Left ventricle myocardium superior (tissue), 1 donor: ENCODE measurements at places on chromosomes 7 and 10.

GRCh38 chr10:33638374-33638773 is 303.9 kb upstream of the NRP1 start:
- DNase-seq = no peak

DNA sequence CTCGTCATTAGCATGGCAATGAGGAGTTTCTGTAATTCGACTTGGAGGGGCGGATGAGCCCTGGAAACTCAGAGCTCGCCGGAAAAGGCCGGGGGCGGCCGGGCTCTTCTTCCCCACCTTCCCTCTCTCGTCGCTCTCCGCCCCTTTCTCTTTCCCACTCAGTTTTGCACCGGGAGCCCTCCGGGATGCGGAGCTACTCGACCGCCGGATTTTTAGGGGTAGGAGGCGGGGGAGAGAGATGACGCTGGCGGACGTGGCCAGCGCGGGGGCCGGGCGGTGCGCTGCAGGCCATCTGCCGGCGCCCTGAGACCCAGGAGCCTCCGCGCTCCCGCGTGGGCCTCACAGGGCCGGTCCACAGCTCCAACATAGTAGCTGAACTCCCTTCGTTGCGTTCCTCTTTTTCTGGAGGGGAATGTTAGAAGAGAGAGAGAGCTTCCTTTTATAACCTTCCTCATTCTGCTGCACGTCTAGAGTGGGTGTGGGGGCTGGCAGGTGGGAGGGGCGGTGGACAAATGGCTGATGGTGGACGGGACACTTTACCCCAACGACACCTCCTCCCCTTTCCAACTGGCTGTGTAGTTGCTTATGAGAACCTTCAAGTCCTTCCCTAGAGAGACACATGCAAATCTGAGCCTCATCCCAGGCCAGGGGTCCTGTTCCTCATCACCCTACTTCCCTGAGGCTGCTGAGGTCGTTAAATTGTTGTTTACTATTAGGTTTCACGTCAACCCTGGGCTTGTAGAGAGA is 1.1 kb upstream of the HOXA1 start:
- DNase-seq = no peak

- DNase-seq = no peak
These were observed 24.6 kb downstream of the GATA3 start for GRCh38 chr10:8079126-8079525.

DNA sequence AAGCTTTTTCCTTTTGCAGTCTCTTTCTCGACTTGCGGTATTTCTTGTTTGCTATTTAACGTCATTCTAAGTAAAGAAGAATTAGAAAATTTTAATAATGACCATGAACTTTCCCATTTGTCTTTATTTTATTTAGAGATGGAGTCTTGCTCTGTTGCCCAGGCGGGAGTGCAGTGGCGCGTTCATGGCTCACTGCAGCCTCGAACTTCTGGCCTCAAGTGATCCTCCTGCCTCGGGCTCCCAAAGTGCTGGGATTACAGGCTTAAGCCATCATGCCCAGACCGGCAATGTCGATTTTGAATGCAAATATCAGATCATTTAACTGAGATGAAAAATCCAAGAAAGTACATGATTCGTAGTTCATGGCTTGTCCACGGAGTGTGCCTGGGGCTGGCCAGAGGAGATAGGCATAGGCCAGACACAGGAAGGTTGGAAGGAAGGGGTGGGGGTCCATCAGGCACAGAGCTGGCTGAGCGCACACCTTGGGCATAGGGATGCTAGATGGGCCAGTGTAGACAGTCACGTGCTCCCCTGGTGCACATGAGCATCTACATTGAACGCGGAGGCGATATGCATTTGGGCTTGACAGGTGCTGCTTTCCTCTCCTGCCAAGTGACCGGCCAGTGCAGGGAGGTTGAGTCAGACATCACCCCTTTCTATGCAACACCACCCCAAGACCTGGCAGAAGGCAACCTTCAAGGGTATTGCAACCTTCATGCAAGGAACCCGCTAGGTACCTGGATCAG is 38.9 kb upstream of the DAGLB start:
- no peak for DNase-seq

DNA sequence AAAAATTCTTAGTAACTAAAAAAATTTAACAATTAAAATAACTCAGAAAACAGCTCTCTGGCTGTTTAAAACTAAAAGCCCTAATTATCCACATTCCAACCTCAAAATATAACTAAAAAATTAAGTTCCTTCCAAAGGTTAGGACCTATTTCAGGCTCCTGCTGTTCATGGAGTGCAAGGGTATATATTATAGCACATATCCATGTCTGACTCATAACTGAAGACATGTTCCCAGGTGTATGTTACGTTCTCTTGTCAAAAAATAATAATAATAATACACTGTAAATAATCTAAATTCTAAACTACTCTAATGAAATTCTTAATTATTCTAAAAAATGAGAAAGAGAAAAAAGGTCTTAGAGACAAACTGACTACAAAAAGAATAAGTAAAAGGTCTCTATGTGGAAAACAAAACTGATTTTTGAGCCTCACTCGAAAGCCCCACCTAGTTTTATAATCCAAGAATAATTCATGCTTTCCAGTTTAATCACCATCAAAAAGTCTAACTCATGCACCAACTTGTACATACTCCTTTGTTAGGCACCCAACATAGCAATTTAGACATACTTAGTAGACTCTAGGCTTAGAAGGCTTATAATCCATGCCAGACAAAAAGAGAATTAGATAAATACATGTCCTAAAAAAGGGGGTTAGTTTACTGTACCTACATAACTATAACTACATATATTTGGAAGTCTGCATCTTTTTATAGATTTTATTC is 171.4 kb downstream of the KMT2E start:
- no peak for DNase-seq
